ENCODE measurements at places on chromosomes 5 and 9.
A peak's percentile ranks its signal among the peaks of the same experiment; 100 is the strongest.

GRCh38 chr9:134834217-134834956, 46.2 kb upstream of the FCN2 start:
- DNase-seq, result no peak

GRCh38 chr9:130589754-130590153, 10.4 kb downstream of the FUBP3 start:
- no peak for DNase-seq

DNA sequence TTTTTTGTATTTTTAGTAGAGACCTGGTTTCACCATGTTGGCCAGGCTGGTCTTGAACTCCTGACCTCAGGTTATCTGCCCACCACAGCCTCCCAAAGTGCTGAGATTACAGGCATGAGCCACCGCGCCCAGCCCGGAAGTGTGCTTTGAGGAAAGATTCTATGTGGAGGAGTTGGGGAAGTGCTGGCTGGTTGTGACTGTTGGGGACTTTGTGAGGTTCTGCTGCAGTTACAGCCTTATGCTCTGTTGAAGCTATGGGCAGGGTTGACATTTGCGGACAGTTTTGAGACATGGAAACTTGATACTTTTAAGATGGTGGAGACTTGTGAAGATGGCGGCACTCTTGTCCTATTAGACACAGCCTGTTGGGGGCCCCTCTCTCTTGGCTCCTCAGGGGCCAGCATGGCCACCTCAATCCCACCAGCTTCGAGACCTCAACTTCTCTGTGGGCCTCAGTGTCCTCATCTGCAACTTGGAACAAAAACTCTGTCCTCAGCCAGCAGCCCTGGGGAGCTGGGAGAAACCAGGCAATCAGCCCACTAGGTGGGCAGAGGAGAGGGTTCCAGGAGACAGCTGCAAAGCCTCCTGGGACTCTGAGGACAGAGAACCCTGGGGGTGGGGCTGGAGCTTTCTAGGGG, 24.9 kb downstream of the C9orf50 start:
- no peak for DNase-seq

- DNase-seq, result no peak
Observed at GRCh38 chr5:61816585-61817450, 484.8 kb downstream of the ZSWIM6 start.

DNA sequence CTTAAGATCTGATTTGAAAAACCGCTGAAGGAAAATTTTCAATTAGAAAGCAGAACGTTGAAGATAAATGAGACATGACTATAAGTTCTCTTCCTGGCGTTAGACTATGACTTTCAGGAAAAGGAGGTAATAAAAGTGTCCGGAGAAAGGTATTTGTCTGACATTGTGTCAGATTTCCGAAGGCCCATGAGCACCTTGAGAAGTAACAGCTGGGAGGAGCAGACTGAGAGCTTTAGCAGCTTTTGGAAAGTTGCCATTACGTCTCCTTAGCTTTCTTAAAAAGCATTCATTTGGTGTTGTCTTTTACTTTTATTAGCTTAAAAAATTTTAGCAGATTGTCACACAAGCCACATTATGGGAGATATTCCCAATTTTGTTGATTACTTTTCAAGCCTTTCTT, 363.5 kb downstream of the NDUFS4 start:
- no peak for DNase-seq

GRCh38 chr9:127185931-127186781, 63.7 kb upstream of the ANGPTL2 start:
- peak; percentile 94 for DNase-seq

- DNase-seq, result no peak
Observed at GRCh38 chr5:43161244-43161643, 30.8 kb upstream of the NIM1K start.

DNA sequence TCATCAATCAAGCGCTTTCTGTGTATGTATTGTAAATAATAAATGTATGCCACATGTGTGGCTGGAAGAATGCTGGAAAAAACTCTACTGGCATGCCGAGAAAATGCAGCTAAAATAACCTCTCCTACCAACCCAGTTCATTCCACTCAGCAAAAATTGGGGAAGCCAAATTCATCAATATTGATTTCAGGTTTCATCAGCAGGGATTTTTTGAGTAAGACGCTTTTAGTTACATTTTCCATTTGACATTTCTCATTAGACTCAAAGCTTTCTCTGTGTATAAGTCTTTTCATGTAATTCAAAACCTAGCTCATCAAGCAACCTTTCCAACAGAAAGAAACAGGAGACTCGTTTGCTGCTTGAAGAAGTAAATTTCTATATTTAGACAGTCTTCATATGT, 338.1 kb downstream of the DMRT2 start:
- DNase-seq, result no peak

DNA sequence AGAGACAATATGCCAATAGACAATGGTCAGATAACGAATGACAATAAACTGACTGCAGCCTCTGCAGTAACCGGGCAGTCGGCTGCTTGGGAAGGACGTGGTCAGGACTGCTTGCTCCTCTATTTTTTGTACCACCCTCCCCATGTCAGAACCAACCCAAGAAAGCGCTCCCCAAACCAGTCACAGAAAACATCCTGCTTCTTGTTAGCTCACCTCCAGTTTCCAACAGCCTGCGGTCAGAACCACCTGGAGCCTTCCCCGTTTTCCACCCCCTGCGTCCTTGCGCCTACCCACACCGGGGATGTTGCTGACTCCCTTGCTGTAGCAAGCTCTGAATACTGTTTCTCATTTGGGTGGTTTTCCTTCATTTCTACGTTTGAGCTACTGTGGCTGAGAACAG, 1.7 kb upstream of the MRNIP start:
- no peak for DNase-seq

DNA sequence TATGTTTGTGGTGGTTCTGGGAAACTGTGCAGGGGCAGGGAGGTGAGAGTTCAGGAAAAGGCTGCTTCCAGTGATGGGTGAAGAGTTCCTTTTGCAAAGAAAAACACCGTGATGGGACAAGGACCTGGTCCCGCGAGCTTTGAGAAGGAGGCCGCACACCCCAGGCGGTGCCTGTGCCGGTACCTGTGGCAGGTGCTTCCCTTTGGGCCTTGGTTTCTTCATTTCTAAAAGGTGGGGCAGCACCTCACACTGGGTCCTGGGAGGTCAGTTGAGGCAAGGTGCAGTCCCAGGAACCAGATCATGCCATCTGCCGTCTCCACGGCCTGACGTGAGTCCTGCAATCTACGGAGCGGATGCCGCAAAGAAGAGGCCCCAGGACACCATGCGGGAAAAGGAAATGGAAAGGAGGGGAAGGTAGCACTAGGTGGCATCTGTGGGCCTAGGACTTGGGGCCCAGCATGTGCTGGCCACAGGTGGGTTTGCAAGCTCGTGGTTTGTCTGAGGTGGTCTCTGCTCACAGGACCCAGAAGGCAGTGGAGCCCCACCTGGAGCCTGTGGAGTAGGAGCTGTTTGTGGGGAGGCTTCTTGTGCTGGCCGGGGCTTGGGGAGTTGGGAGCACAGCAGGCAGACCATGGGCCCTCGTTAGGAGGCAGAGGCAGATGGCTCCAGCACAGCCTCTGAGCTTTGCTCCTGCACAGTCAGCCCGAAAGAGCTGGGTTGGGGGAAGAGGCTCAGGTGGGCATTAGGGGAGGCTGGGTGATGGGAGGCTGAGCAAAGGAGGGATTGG, 131.6 kb downstream of the CACNA1B start:
- DNase-seq, result no peak

DNA sequence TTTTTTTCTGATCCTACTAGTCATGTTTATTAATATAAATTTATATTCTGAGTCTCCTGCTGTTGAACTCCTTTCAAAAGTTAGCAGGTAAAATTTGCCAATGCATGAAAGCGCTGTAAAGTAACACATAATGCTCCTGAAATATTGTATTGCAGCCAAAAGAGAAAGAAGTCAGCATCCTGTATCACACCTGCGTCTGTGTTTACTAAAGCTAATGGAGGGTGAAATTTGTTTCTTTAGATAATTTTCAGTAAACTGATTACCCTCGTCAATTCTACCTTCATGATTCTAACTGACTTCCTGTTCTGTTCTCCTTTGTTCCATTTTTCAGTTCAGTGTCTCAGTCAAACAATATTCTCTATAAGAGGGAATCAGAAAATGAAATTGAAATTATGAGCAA, 415.4 kb downstream of the CDH9 start:
- DNase-seq, result no peak

- DNase-seq, result no peak
Observed at GRCh38 chr5:175516933-175517823, 38.8 kb downstream of the SFXN1 start.

GRCh38 chr5:138641547-138642298, 66.5 kb upstream of the HSPA9 start:
- peak; percentile 88 for DNase-seq

DNA sequence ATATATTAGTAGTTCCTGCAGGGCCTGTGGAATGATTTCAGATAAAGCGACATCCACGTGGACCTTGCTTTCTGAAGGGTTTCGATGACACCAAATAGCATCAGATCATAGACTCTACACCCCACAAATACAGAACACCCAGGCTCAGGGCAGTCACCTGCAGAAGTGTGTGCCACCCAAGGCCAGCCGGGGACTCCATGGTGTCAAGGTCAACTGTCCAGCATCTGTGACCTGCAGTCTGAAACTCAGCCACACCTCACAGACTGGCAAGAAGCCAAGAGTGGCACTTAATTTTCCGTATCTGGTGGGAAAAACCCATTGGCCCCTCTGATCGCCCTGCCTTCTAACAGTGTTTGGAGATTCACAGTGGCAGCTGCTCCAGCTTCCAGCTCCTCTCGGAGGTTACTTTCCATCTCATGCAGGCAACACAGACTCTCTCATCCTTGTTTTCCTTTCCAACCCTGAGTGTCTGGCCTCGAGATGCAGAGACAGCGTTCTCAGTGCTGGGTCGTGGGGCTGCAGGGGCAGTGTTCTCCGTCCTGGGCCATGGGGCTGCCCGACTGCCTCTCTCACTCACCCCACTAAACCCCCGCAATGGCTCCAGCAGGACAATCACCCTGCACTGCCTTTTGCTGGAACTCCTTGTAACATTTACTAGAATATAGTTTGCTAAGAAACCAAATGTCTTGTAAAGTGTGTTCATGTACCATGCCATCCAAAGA, 221.9 kb downstream of the IRX2 start:
- no peak for DNase-seq

GRCh38 chr9:15461601-15462000, 38.9 kb downstream of the SNAPC3 start:
- no peak for DNase-seq

DNA sequence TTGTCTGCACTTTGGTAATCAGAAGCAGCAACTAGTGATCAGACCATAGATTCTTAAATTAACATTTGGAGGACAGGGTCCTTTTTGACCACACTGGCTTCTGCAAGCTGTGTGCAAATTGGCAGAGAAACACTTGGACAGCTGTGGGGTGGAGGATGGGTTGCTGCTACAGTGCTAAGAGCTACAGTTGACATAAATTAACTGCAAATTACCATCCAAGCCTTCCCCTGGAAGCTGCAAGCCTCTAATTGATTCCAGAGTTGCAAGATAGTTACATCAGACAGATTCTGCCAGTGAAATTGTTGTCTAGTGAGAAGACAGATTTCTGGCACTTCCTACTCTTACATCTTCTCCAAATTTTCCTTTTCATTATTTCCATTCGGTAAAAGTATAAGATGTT, 517.7 kb downstream of the DIRAS2 start:
- DNase-seq, result no peak

DNA sequence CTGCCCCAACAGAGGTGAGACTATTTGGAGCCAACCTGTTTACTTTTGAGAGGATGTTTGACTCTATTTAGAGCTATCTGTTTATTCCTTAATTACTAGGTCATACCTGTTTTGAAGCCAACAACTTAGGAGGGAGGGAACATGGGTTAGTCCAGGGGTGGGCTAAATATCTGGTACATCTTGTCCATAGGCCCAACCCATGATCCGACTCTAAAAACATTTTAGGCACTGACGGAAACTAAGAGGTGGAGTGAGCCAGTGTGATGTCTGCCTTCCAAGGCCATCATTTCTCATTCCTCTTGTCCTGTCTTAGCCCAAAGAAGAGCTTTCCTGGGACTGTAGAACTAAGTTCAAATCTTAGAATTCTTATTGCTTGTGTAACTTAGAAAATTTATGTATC, 8.4 kb downstream of the SPINK5 start:
- no peak for DNase-seq

DNA sequence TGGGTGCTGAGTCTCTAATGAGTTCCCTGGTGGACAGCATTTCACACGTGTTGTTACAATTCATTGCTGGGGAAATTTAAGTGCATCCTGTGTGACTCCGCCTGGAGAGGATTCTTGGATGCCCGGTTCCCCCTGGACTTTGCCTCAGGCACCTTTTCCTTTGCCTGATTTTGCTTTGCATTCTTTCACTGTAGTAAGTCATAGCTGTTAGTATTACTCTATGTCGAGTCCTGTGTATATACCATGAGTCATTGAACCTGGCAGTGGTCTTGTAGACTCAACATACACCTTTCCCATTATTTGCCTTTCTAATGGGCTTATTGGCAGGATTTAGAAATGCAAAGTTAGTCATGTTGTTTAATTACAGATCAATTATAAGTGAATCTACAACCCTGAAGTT, 81.9 kb upstream of the DHFR start:
- DNase-seq, result no peak

DNA sequence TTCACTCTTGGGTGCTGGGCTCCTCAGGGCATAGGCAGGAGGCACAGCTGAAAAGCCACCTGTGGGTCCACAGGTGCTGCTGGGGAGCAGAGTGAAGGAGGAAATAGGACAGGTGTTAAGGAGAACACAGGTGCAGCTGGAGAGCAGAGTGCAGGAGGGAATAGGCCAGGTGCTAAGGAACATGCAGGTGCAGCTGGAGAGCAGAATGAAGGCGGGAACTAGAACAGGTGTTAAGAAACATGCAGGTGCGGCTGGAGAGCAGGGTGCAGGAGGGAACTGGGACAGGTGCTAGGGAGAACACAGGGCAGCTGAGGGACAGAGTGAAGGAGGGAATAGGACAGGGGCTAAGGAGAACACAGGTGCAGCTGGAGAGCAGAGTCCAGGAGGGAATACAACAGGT, 43.8 kb upstream of the PLEKHG4B start:
- no peak for DNase-seq

GRCh38 chr5:171914726-171915338, 91.6 kb downstream of the FBXW11 start:
- no peak for DNase-seq

DNA sequence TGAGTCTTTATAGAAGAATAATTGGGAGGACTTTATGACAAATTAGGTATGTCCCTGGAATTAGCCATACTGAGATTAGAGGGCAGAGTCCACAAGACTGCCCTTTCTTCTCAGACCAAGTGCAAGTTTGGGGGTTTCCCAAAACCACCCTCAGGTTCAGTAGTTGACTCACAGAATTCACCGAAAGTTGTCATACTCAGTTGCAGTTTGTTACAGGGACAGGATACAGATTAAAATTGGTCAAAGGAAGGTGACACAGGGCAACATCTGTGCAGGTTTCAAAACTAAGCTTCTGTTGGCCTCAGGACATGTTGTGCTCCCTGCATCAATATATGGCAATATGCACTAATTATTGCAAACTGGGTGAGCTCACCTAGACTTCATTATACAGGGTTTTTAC, 3.8 kb downstream of the RANBP17 start:
- DNase-seq, result no peak

GRCh38 chr9:135078361-135078821, 9.1 kb upstream of the OLFM1 start:
- DNase-seq, result no peak

GRCh38 chr9:129655154-129655553, 10.3 kb upstream of the PRRX2 start:
- DNase-seq, result no peak
